SIG-M5 (cell line): ENCODE measurements at places on chromosomes 12 and 14.

- DNase-seq, result no peak
Measured at GRCh38 chr14:74490486-74490885, 2.6 kb downstream of the NPC2 start.

DNA sequence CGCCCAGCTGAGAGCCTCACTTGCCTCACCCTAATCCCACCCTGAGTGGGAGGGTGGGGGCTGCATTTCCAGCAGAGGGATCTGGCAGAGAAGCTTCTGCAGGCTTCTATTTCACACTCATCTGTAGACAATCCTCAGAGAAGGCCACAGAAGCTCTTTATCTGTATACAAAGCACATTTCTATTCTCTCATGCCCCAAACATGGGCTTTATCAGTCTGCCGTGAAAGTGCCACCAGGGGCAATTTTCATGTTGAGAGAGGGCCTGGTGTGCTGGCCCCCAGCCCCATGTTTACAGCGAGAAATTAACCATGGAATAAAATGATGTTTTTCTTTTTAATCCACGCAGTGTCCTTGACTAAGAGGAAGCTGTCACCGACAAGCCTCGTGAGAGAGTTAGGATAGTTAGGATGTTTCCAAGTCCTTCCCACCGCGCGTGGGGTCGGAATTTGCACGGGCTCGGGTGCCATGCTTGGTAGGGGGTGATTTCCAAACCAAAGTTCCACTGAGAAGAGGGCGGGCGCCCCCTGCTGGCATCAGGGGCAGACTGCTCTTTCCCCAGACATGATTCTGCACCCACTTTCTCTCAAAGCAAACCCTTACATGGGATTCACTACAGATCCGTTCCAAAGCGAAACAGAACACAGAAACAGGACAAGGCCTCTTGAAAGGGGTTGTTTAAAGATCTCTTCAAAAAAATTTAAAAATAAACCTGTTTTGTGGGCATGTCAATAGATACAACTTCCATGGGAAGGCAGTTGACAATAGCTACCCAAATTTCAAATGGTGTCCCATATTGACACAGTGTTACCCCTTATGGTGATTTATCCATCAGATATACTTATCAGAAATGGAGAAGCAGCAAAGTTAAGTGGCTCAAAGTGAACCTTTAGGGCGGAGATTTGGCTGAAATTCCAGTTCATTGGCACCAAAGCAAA is 19.4 kb downstream of the BDKRB1 start:
- DNase-seq, result no peak

- DNase-seq, result no peak
Measured at GRCh38 chr14:102903248-102903888, 19.1 kb upstream of the AMN start.

GRCh38 chr12:9702255-9702654 is 30.6 kb downstream of the CLECL1 start:
- no peak for DNase-seq

DNA sequence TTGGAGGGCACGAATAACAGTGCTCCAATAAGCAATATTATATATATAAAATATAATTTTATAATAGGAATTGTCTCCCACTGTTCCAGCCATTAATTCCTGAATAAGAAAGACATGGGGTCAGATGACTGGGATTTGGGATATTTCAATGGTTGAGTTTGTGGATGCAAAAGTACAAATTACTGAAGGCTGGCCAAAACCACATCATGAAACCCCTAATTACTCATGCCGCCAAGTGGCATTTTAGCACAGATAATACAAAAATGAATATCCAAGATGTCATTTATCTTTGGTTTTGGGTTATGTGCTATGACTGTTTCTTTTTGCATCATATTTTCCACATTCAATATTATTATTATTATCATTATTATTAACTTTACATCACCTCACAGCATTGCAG is 261.4 kb upstream of the TBX3 start:
- DNase-seq, result no peak

DNA sequence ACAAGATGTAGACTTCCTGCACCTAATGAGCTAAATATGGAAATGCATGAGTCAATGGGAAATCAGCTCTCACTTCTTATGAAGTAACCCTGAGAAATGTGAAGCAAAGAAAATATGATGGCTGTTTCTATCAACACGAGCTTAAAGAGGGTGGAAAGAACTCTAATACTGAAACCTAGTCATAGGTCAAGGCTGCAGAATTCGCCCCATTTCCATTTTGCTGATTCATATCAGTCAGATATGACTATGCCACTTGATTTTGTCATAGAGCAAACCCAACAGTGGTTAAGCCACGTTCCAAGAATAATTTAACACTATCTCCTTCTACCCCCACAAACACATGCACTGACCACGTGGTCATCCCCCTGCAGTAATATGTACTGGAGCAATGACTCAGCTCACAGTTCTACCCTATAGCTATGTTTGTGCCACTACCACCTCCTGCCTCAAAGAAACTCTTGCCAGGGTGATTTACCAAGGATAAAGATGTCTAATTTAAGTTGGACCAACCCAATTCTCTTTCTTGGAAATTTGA is 157.5 kb downstream of the TMTC3 start:
- DNase-seq, result no peak

- DNase-seq, result no peak
Measured at GRCh38 chr14:104120281-104120741, 18.1 kb upstream of the KIF26A start.

DNA sequence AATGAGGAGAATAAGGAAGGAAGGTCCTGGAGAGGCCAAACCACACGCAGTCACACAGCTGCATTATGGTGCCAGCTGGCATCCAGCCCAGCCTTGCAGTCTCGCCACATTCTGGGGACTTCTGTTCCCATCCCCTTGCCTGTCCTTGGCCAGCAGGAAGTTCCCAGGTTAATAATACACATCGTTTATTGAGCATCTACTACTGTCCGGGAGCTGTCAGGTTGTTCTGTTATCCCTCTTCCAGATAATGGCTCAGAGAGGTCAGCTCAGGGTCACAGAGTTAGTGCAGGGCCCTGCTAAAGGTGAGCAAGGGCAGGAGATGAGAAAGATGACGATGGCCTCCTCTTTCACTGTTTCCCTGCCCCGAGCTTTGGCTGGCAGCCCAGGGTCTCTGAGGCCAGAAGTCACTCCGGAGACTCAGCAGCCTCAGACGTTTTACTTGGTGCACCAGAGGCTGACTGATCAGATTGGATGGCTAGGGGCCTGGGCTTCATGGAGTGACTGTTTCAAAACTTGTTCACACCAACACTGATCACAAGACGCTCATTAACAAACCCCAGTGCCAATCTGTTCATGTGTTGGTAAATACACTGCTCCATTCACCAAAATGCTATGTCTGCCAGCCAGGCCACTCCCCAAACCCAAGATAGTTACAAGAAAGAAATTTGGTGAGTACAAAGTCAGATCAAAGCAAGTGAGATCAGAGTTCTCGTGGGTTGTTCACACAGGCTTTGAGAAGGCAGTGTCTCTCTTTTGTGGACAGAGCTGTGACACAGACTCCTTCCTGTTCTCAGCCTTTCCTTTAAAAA is 79.2 kb downstream of the B4GALNT3 start:
- DNase-seq, result no peak

- no peak for DNase-seq
Measured at GRCh38 chr12:19496219-19496878, 57.1 kb downstream of the AEBP2 start.

- DNase-seq, result no peak
Measured at GRCh38 chr14:61219256-61219655, 61.9 kb downstream of the TMEM30B start.

- no peak for DNase-seq
Measured at GRCh38 chr12:97572220-97572619, 109.6 kb downstream of the RMST start.

DNA sequence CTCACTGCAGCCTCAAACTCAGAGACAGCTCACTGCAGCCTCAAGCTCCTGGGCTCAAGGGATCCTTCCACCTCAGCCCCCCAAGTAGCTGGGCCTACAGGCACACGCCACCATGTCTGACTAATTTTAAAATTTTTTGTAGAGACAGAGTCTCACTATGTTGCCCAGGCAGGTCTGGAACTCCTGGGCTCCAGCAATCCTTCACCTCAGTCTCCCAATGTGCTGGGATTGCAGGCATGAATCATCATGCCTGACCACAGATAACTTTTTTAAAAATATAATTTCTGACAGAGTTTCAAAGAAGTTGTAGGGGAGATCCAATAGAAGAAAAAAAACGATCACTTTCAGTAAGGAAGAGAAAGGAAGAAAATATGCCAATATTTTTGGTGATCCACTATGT is 189.7 kb upstream of the CDKN3 start:
- no peak for DNase-seq

- DNase-seq, result no peak
Measured at GRCh38 chr14:101137234-101137633, 233.7 kb upstream of the RTL1 start.

DNA sequence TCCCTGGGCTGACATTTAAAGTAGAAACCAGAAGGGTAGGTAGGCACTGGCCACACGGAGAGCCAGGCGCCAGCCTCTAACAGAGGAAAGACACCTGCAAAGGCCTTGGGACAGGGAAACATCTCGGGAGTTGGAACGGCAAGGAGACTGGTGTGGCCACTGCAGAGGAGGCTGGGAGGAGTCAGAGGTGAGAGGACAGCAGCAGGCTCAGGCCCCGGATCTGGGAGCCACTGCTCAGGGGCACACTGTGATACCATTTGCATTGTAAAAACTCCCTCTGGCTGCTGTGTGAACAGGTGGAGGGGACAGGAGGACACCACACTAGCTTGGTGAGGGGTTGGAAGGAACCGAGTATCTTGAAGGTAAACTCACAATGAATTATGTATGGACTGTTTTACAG is 2.7 kb downstream of the ANHX start:
- no peak for DNase-seq

DNA sequence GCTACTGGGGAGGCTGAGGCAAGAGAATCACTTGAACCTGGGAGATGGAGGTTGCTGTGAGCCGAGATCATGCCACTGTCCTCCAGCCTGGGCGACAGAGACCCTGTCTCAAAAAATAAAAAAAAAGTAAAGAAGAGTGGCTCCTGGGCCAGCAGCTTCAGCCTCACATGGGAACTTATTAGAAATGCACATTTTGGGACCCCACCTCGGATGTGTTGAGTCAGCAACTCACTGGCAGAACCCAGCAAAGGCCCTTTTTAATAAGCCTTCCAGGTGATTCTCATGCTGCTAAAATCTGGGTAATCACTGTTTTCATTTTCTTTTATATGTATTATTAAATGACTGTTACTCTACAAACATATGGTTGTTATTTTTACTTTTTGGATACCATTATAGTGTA is 41.6 kb downstream of the TBK1 start:
- no peak for DNase-seq

DNA sequence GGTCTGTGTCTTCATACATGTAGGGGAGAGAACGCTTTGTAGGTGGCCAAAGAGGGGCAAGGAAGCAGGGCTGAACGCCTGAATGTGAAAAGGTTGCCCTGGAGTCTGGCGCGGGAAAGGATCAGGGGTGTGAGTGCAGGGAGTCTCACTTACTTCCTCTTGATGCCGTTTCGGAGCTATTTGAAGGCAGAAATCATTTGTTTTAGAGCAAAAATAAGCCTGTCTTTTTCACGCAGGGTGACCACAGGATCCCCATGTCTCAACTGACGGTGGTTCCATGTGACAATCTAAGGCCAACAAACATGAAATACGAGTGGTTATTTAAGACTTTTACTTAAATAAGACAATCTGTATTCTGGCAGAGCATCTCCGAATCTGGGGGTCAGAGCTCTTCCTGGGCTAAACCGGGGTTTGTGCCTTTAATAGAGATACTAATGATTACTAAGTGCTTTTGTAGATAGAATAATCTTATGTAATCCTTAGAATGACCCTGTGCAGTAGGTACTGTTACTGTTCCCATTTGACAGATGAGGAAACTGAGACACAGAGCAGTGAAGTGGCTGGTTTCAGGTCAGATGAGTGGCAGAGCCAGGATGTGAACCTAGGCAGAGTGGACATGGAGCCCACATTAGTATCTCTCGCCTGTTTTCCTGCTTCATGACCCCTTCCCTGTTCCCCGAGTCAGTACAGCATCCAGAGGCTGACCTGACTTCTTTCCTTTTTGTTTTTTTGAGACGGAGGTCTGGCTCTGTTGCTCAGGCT is 1.9 kb downstream of the BRI3BP start:
- DNase-seq, result no peak

DNA sequence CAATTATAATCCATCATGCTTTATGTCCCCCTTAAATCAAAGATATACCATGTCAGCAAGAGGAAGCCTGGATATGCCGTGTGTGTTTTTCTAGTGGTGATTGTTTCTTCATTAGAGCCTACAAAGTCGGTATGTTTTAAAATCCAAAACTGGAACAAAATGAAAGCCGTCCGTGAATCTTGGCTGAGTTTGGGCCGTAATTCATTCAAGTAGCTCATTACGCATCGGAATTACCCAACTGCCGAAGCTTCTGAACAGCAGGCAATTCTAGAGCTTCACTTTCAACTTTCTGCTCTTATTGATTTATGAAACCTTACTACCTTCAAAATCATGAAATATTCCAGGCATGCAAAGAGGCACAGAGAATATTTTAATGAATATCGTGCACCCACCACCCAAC is 224.7 kb downstream of the AACS start:
- no peak for DNase-seq

DNA sequence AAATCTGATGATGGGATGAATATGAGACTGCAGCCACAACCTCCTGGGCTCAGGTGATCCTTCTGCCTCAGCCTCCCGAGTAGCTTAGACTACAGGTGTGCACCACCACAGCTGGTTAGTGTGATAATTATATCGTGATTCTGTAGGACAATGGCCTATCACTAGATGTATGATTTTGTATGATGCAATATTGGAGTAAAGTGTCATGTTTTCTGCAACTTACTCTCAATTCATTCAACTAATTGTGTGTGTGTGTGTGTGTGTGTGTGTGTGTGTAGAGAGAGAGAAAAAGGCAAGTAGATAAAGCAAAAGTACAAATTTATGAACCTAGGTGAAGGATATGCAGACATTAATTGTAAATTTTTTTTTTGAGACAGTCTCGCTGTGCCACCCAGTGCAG is 10.7 kb downstream of the RAD52 start:
- DNase-seq, result no peak

GRCh38 chr12:66877925-66878324 is 199.0 kb upstream of the GRIP1 start:
- DNase-seq, result no peak

- DNase-seq, result no peak
Measured at GRCh38 chr12:105733579-105733978, 403.1 kb downstream of the C12orf75 start.

DNA sequence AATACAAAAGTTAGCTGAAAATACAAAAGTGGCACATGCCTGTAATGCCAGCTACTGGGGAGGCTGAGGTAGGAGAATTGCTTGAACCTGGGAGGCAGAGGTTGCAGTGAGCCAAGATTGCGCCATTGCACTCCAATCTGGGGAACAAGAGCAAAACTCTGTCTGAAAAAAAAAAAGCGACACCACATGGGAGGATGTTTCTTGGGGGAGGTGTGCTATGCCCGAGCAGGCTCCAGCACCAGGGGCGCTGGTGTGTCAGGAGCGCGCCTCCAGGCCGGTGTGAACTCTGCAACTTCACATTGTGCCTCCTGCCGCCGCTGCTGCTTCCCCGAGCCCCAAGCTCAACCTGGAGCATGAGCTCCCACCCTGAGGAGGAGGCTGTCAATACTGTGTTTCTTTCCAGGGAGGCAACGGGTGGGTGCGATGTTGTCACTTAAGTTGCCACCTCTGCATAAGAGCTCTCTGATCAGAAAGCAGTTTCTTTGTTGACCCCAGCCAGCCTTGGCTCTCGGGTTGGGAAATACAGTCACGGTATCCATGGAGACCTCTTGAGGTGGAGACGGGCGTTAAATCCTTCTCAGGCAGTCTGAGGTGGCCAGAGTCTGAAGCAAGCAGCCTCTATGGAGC is 18.9 kb downstream of the DEGS2 start:
- DNase-seq, result peak; percentile 62

GRCh38 chr12:45388545-45388944 is 172.7 kb downstream of the ANO6 start:
- no peak for DNase-seq
